ENCODE measurements at places on chromosomes 5 and 9.

- DNase-seq: no peak
Measured at GRCh38 chr9:15373881-15374280, 48.8 kb upstream of the SNAPC3 start.

DNA sequence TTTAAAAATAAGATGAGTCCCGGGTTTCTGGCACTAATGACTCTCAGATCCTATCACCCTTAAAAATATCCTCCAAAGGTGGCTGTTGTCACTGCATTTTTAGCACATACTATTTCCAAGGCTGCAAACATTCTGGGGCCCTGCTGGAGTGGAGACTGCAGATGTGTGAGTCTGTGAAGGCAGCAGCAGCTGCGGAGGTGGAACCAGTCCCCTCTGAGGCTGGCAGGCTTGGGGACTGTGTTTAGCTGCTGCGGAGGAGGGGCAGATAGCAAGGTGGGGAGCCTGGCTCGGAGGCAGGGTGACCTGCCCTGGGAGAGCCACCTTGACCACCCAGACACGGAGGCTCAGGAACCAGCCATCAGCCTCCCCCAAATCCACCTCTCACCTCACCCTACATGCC lies 77.0 kb downstream of the C5orf15 start:
- DNase-seq: no peak

GRCh38 chr5:148376198-148376597 lies 7.6 kb upstream of the FBXO38 start:
- no peak for DNase-seq

DNA sequence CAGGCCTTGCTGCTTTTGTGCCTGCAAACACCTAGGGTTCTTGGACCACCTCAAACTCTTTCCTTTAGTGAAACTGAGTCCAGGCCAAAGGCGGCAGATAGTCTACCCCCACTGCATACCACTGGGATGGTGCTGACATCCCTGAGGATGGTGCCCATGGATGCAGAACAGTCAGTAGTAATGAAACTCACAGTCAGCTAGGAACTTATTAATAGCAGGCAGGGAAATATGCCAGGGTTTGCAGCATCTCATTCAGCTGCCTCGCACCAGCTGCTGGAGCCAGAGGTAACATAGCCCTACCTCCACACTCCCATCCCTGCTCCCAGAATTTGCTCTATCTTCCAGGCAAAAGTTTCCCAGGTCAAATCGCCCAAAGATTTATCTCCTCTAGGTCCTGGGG lies 189.1 kb downstream of the SREK1 start:
- DNase-seq: no peak

- no peak for DNase-seq
Measured at GRCh38 chr5:150297236-150297890, 5.3 kb downstream of the ARSI start.

DNA sequence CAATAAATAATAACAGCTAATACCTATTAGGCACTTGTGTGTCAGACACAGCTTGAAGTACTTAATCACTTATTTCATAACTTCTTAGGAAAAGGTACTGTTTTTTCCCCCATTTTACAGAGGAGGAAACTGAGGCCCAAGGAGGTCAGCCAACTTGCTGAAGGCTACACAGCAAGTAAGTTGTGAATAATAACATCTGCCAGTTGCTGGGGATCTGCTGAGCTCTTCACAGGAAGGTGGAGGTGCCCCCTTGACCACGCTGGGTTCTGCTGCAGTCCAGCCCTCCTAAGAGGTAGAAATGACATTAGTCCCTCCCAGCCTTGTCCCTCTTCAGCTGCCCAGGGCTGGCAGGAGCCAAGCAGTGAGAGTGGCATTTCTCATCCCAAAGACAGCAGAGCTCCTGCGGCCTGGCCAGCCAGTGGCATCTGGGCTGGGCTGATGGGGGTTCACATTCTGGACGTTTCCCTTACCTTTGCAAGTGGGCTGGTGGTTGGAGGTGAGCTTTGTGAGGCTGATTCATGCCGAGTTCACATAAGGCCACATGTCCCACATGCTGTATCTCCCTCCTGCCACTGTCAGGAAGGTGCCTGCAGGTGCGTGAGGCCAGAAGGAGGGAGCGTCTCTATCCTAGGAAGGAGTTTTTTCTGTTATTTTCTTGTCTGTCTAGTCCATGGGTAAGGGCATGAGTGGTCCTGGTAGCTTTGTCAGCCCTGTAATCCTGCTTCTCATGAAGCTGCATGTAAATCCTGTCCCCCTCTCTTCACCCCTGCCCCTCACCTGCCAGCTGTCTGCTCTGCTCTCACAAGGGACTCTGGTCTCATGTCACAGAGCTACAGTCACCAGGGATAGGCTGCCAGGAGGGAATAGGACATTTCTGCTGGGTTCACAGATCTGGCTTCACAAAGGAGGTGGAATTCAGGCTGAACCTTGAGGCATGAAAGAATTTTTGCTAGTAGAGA lies 171.7 kb downstream of the MACROH2A1 start:
- DNase-seq: no peak

DNA sequence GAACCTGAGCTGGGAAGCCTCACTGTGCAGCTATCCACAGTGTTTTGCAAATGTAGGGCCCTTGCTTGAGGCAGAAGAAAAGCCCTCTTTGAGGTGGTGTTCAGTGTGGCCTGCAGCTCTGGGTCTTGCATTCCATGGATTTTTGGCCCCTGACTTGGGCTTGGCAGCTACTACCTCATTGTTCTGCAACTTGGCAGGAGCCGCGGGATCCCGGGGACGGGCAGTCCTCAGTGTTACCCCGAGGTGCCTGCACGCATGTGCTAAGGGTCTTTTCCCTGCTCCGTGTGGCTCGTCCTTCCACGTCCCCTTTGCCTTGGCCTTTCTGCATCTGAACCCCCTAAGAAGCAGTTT lies 39.8 kb downstream of the NEK6 start:
- no peak for DNase-seq

GRCh38 chr5:97006454-97007060 lies 70.7 kb downstream of the LNPEP start:
- DNase-seq: no peak

DNA sequence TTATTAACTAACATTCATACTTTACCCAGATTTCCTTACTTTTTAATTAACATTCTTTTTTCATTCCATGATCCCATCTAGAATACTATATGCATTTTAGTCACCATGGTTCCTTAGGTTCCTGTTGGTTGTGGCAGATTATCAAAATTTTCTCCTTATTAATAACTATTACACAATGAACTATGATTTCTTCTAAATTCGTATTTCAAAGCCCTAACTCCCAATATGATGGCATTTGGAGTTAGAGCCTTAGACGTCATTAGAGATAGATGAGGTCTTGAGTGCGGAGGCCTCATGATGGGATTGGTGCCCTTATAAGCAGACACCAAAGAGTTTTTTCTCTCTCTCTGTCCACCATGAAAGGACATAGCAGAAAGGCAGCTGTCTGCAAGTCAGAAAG lies 485.4 kb downstream of the TLR4 start:
- DNase-seq: no peak

DNA sequence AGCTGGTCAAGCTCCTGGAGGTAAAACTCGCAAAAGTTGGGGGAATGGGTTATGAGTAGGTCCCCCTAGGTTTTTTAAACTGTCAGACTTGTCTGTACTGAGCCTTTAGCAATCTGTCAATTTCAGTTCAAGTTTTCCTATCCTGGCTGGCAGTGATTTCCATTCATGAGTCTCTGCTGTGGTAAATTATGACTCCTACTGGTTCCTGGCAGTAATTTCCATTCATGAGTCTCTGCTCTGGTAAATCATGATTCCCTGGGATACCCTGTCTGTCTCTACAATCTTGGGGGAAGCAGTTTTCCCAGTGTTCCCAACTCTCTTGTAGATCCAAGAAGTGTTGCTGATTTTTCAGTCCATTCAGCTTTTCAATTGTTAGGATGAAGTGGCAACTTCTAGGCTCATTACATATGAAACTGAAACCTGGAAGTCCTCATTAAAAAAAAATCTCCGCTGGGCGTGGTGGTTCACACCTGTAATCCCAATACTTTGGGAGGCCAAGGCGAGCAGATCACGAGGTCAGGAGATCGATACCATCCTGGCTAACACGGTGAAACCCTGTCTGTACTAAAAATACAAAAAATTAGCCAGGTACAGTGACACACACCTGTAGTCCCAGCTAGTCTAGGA lies 91.3 kb upstream of the GPBP1 start:
- DNase-seq: no peak

GRCh38 chr5:170225326-170226128 lies 7.3 kb upstream of the C5orf58 start:
- DNase-seq: peak; percentile 44

- DNase-seq: peak; percentile 25
Measured at GRCh38 chr5:1633605-1634336, 110.0 kb upstream of the LPCAT1 start.

DNA sequence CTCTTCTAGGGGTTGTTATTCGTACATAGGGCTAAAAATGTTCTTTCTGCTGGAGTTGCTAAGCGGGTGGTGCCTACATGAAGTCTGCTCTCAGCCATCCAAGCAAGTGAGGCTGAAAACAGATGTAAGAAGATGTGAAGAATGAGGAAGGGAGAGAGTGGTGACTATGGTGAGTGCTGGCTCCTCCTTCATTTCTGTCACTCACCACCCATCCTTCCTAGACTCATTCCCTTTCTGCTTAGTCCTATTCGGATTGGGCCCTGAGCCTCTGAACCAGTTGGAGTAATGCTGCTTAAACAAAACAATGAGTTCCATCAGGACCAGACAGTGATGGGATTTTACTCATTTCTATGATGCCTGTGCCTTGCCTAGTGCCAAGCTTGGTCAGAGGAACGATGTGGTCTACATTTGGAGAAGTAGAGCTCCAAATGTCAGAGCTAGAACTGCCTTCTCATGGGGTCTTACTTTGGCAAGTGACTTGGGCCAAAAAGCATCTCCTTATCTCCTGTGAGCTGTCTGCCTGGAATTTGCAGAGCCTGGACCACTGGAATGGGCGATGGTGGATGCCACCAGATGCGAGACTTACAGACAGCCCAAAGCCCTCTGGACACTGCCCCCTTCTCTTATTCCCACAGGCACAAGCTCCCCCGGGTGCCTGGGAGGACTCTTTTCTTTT lies 192.9 kb downstream of the FBXL7 start:
- DNase-seq: no peak

DNA sequence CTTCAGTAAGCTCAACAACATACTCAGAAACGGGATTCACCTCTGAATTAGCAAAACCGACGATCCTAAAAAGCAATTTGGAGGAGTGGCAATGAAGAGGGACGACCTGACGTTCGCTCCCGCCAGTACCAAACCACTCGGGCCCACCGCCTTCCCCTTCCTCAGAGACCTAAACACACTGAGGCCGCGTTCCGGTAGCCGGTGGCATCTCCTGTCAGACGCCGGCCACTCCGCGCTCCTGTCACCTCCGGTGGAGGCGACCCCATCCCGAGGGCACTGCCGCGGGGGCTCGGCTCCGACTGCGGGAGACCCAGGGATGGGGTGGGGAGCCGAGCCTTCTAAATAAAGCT lies 617 bp downstream of the PPP6C start:
- DNase-seq: no peak

GRCh38 chr5:135046661-135047346 lies 12.8 kb upstream of the PITX1 start:
- DNase-seq: no peak

GRCh38 chr9:91074866-91075265 lies 273.2 kb downstream of the SYK start:
- DNase-seq: no peak

DNA sequence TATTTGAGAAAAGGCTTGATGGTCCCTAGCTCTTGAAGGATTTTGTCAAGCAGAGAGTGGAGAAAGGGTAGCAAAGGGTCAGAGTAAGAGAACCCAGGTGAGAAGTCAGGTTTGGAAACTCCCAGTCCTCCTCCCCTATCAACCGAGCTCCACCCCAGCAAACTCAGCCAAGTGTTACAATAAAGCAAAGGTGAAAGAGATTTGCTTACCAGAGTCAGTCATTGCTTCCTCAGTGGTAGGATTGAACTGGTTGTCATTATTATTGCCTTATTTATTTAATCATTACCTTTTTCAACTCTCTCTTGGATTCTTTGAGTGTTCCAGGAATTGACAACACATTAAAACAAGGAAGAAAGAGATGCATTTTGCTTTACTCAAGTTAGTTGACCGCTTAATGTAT lies 80.5 kb downstream of the RFK start:
- DNase-seq: no peak

- no peak for DNase-seq
Measured at GRCh38 chr5:159211729-159212174, 2.4 kb upstream of the RNF145 start.

- DNase-seq: no peak
Measured at GRCh38 chr9:131759017-131759647, 19.3 kb upstream of the RAPGEF1 start.

DNA sequence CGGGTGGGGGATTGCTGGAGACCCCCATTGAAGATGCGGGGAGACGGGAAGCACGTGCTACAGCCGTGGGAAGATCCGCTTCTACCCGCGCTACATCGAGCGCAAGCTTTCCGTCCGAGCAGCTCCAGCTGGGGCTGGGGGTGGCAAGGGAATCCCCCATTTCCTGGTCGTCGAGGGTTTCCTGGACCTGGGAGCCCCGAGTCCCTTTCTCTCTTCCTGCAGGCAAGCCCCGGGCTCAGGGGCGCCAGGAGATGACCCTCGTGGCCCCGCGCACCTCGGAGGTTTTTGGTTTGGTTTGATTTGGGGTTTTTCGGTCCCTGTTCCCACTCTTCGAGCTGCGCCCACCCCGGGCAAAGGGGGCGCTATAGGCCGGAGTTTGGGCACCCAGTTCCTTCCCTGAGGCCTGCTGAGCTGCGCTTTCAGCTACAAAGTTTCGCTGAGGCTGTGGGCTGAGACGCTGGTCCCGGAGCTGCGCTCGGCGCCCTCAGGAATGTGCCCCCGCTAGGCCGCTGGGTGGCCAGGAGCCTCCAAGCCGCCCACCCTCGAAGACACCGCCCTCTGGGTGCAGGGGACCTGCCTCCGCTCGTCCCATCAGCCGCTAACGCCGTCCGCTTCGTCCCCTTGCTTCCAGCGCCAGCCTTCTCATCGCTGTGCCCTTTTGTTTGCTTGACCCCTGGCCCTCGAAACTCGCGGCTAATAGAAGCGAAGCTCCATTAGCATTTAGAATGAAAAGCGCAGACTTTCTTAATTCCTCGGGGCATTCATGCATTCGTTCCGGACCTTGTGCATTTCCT lies 2.9 kb downstream of the NR4A3 start:
- no peak for DNase-seq

DNA sequence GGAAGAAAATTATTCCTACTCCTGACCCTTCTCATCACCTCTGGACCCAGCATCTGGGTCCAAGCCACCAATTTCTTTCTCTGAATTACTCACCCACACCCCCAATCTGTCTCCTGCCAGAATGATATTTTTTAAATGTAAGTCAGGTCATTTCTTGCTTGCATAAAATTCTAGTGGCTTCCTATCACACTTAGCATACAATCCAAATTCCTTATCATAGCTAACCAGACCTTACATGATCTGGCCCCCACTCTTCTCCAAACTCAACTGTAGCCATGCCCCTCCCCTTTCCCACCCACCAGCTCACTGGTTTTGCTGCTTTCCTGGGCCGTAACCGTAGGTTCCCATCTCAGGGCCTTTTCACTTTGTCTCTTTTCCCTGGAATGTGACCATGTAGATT lies 15.2 kb downstream of the HTR4 start:
- DNase-seq: no peak

- no peak for DNase-seq
Measured at GRCh38 chr5:144504929-144505577, 334.4 kb downstream of the KCTD16 start.

- DNase-seq: no peak
Measured at GRCh38 chr5:151028717-151029116, 8.3 kb downstream of the GPX3 start.

GRCh38 chr5:108641596-108641995 lies 106.1 kb upstream of the FER start:
- no peak for DNase-seq
